ENCODE measurements at places on chromosomes 12 and 14. TPM values are rescaled to one million over a fixed set of nuclear protein-coding genes. Genes with fewer than 3 reads are reported as not detected.

The BBS10 gene
- total RNA-seq: 6.3 TPM

The OSBPL8 gene
- 49.3 TPM for total RNA-seq

The SOAT2 gene
- 9.7 TPM for total RNA-seq

The FLRT2 gene
- total RNA-seq: 0.43 TPM

The KRT72 gene
- not detected for total RNA-seq

The AMDHD1 gene
- total RNA-seq: 0.32 TPM

The CD163 gene
- total RNA-seq: 1.4 TPM

The ARMH4 gene
- total RNA-seq: 0.16 TPM

The ASB2 gene
- total RNA-seq: not detected

The KRT3 gene
- total RNA-seq: not detected

The FAM90A1 gene
- total RNA-seq: 0.34 TPM

The HSPB8 gene
- 17.1 TPM for total RNA-seq

The MANSC4 gene
- not detected for total RNA-seq

The NRXN3 gene
- 15.9 TPM for total RNA-seq

The R3HDM2 gene
- 36.2 TPM for total RNA-seq

The IL26 gene
- not detected for total RNA-seq

The CD69 gene
- not detected for total RNA-seq

The P2RX2 gene
- total RNA-seq: not detected

The SMCO2 gene
- 0.93 TPM for total RNA-seq

The SAMD15 gene
- total RNA-seq: 0.82 TPM

The OR4E1 gene
- total RNA-seq: 0.23 TPM

The NPAS3 gene
- not detected for total RNA-seq

The COCH gene
- 32.2 TPM for total RNA-seq

The PRB2 gene
- not detected for total RNA-seq
